Smooth muscle cell of the pulmonary artery (primary cell): ENCODE measurements at places on chromosomes 12 and 14. TPM values are rescaled to one million over a fixed set of nuclear protein-coding genes. Genes with fewer than 3 reads are reported as not detected.

The OLR1 gene
- total RNA-seq, result 0.33 TPM in 1 of 2 replicates, not detected in the other

The ADSS1 gene
- 13.0 and 16.3 TPM in 2 replicates for total RNA-seq

The RDH12 gene
- total RNA-seq, result not detected in 2 replicates

The HOXC12 gene
- not detected in 2 replicates for total RNA-seq

The MOK gene
- total RNA-seq, result 7.0 and 10.7 TPM in 2 replicates

The CCNB1IP1 gene
- total RNA-seq, result 34.1 and 36.6 TPM in 2 replicates

The TAMALIN gene
- total RNA-seq, result 2.7 and 5.0 TPM in 2 replicates

The CD27 gene
- total RNA-seq, result not detected in 2 replicates

The ADGRD1 gene
- total RNA-seq, result 1.4 and 3.1 TPM in 2 replicates

The OAS2 gene
- total RNA-seq, result 2.5 and 4.2 TPM in 2 replicates

The FBLN5 gene
- total RNA-seq, result 54.9 and 65.9 TPM in 2 replicates

The ABCD2 gene
- under 0.01 TPM in 2 replicates for total RNA-seq

The PAWR gene
- 48.0 and 145 TPM in 2 replicates for total RNA-seq

The LBHD2 gene
- total RNA-seq, result not detected in 2 replicates
